ENCODE measurements at places on chromosomes 5 and 9.
A peak's percentile ranks its signal among the peaks of the same experiment; 100 is the strongest.

- no peak for DNase-seq
These were observed 160.8 kb downstream of the TSSK1B start for GRCh38 chr5:113273948-113274347.

- DNase-seq, result no peak
These were observed 73.4 kb downstream of the FBXO38 start for GRCh38 chr5:148457183-148457620.

DNA sequence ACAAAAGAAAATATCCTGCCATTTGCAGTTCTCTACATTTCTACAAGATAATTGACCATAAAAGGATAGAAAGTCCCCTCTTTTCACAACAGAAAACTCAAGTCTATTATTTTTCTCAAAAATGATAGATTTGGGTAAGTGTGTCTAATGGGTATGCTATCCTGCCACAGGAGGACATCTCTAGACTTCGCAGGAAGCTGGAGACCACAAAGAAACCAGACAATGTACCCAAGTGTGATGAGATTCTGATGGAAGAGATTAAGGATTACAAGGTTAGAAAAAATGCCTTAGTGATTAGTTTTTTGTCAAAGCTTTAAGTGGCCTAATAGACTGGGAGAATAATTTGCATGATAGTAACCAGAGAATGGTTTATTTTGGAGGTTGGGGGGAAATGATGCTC, 28.1 kb downstream of the RNF20 start:
- DNase-seq, result no peak

GRCh38 chr5:40277161-40277906, 402.4 kb upstream of the PTGER4 start:
- DNase-seq, result no peak

DNA sequence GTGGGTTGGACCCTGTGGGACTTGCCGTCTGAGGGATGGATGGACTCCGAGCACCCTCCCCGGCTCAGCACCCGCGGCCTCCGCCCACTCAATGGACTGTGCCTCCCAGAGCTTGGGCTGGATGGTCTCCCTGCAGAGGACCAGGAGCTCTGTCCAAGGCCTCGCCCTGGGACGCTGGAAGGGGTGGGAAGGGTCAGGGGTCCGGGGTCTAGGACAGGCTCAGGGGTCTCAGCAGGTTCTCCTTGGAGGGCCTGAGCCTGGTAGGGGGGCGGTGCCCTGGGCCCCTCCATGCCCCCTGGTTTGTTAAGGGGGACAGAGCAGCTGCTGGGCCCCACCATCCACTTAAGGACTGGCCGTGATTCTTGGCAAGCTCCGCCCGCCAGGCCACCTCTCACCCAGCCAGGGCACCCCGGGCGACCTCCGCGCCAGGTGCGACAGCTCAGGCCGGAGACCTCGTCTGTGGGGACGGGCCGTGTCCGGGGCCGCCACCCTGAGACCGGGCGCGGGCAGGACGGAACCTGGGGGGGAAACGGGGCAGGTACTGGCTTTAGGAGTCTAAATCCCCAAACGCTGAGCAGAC, 29.2 kb downstream of the EXOC3 start:
- no peak for DNase-seq

- DNase-seq, result no peak
These were observed 1.5 kb downstream of the OMD start for GRCh38 chr9:92422611-92423338.

GRCh38 chr5:168975331-168975730, 325.6 kb downstream of the SLIT3 start:
- no peak for DNase-seq

DNA sequence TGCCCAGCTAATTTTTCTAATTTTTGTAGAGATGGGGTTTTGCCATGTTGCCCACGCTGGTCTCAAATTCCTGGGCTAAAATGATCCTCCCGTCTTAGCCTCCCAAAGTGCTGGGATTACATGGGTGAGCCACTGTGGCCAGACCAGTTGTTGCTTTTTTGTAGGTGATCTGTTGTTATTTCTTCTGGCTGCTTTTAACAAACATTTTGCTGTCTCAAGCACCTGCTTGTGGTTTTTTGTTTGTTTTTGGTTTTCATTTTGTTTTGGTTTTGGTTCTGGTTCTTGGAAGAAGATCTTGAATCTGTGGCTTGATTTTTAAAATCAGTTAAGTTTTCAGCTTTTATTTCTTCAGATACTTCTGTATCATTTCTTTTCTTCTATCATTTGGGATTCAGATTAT, 21.1 kb downstream of the ERCC6L2 start:
- DNase-seq, result no peak

DNA sequence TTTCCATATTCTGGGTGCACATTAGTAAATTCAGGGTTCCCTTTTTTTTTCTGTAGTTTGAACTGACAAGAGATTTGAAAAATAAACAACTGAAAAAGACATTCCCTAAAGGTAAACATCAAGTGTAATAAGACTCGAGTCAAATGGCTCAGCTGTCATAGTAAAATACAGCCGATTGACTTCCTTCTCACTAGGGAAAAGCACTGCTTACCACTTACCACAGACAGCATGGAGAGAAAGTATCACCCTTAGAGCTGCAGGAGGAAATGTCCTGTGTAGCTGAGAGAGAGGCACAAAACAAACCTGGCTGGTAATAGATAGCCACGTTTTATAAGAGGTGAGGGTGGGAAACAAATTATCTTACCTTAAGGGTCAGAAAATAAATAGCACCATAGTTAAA, 12.1 kb upstream of the DMAC1 start:
- no peak for DNase-seq

DNA sequence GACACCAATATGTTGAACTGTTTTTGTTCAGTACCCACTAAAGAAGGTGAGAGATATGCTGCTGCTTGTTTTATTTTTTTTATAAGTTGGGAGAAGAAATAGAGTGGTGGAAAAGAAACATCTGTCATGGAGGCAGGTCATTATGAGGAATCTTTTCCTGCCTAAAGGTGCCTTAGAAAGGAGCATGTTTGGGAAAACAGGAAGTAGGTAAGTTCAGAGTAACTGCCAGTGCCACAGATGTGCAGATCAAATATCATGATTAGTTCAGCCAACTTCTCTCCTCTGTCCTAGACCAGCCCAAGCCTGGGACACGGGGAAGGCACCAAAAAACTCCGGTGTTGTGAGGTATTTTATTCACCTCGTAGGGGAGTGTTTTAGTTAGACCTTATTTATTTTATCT, 144.2 kb downstream of the MAN2A1 start:
- DNase-seq, result no peak

GRCh38 chr5:1965925-1966324, 83.2 kb upstream of the IRX4 start:
- DNase-seq, result no peak

GRCh38 chr9:121651295-121652020, at the start of gene DAB2IP:
Gene DAB2IP, plus strand, starts transcription at chr9:121651634. Its CDS starts 142 bp downstream, at chr9:121651776.
- peak; percentile 58 for DNase-seq

GRCh38 chr5:55441107-55441771, 93.5 kb downstream of the PLPP1 start:
- DNase-seq, result no peak

- no peak for DNase-seq
These were observed 361.4 kb upstream of the RFX3 start for GRCh38 chr9:3887221-3887653.

- DNase-seq, result peak; percentile 19
These were observed 13.2 kb downstream of the CMYA5 start for GRCh38 chr5:79702606-79703380.

DNA sequence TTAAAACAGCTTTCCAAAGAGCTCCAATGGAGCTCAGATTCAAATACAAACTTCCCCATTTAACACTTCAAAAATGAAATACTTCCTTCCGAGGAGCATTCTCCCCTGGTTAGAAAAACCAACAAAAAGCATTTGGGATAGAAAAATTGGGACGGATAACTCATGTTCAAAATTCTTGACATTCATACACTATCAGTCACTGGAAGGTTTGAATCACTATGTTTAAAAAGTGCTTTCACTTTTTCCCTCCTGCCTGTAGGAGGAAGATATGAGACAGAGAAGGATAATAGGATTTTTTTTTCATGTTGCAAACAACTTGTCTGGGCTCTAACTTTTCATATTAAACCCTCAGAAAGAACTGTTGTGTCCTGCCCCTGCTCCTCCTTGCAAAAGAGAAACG, 412.0 kb downstream of the ACTL7B start:
- DNase-seq, result peak; percentile 92

GRCh38 chr9:104934691-104935500, 6.9 kb upstream of the ABCA1 start:
- DNase-seq, result peak; percentile 26

- peak; percentile 26 for DNase-seq
These were observed 29.5 kb downstream of the SURF6 start for GRCh38 chr9:133306242-133307204.

DNA sequence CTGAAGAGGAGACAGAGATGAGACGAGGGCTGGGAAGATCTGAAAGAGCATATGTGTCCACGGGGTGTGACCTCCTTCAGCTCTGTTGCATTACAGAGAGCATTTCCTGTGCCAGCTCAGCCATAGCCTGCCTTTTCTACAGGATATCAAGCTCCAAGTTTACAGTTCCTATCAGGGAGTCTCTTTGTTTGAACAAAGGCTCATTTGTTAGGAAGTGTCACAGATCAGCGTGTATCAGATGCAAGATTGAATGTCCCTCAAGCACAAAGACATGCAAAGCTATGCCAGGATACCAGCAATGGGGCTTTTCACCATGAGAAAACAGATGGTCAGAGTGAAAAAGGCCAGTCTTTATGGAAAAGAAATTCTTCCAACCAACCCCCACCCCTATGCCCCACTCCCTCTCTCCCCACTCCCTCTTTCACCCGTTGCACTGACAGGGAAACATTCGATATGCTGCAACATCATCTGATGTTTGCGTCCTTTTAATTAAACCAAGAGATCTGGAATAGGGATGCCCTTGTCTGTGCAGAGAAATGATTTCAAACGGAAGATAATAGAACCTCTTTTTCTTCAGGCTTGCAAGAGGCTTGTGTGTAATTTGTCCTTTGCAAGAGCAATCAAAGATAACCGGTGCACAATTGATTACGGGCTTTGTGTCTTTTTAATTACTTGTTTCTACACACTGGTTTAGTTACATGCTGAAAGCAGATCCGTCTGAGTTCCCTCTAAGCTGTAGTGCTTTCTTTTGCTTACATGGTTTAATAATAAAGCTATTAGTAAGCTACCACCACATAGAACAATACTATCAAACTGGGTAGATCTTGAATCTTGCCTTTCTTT, 263.1 kb upstream of the RGMB start:
- DNase-seq, result peak; percentile 55

DNA sequence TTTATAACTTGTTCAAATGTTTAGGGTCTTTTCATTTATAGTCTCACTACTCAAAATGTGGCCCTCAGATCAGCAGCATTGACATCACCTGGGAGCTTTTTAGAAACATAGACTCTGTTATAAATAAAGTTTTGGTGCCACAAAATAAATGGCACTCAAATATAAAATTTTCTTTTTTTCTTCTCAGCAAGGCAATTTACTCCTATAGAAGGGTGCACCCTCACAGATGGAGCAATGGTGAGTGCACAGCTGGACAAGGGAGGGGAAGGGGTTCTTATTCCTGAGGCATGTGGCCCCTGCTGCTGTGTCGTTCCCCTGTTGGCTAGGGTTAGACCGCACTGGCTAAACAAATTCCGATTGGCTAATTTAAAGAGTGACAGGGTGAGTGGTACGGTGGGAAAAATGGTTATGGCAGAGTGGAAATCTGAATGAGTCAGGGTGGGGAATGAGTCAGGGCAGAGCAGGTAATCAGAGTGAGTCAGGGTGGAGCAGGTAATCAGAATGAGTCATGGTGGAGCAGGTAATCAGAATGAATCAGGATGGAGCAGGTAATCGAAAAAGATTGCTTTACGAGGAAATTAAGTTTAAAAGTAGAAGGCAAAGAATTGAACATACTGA, 31.8 kb upstream of the C7 start:
- DNase-seq, result no peak

DNA sequence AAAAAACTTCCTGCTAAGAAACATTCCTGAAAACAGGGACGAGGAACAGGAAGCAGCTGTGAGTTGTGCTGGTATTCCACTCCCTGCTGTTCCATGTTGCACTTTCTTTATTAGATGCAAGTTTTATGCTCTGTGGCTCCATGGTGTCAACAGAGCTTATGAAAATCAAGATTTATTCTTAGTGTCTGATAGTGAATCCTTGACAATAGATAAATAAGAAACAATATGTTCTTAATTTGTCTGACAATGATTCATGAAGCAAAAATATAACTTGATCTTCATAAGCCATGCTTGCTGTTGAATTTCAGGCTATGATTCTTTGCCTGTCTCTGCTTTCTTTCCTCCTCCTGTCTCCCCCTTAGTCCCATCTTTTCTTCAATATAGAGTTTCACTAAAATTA, 119.6 kb downstream of the DROSHA start:
- peak; percentile 67 for DNase-seq

- peak; percentile 61 for DNase-seq
These were observed 30.6 kb downstream of the KDM4C start for GRCh38 chr9:6788162-6789016.

DNA sequence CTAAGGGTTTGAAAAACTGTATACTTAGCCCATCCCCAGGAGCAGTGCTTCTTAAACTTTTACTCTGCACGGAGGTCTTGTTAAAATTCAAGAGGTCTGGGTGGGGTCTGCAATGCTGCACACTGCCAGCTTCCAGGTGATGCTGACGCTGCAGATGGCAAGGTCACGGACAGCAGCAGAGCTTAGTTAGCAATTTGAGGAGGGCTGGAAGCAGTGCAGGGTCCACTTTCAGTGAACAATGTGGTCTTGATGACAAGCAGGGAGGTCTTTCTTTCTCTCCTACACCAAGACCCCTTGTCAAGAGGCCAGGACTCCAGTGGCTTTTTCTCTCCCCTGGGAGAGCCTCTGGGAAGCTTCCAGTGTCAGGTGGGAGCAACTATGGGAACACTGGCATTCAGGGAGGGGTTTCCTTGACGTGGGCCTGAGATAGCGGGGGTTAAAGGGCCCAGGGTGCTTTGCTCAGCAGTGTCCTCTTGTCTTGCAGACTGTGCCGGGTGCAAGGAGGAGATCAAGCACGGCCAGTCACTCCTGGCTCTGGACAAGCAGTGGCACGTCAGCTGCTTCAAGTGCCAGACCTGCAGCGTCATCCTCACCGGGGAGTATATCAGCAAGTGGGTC, 65.0 kb upstream of the AFAP1L1 start:
- DNase-seq, result no peak

Data from fibroblast of skin of back (primary cell).